Right atrium auricular region (tissue), 2 donors: ENCODE measurements at places on chromosomes 16 and 17. TPM values are rescaled to one million over a fixed set of nuclear protein-coding genes. Genes with fewer than 3 reads are reported as not detected.

GRCh38 chr16:71402007-71402406, 39.8 kb downstream of the TLE7 start:
- H3K4me3 ChIP-seq = no peak overlapping the region
- H3K36me3 ChIP-seq = no peaks in the 10 kb centered on the region
- DNase-seq = no peak
- H3K27ac ChIP-seq = no peak overlapping the region
- H3K27me3 ChIP-seq = no peaks in the 10 kb centered on the region

GRCh38 chr16:9647981-9648701, 534.1 kb downstream of the GRIN2A start:
- no peak overlapping the region for H3K4me3 ChIP-seq
- H3K27ac ChIP-seq = no peak overlapping the region
- peaks cover 7% of the 10 kb centered on the region for H3K4me1 ChIP-seq

The TAF1C gene
- total RNA-seq = 18.4 TPM

The FCSK gene
- total RNA-seq = 10.2 TPM

DNA sequence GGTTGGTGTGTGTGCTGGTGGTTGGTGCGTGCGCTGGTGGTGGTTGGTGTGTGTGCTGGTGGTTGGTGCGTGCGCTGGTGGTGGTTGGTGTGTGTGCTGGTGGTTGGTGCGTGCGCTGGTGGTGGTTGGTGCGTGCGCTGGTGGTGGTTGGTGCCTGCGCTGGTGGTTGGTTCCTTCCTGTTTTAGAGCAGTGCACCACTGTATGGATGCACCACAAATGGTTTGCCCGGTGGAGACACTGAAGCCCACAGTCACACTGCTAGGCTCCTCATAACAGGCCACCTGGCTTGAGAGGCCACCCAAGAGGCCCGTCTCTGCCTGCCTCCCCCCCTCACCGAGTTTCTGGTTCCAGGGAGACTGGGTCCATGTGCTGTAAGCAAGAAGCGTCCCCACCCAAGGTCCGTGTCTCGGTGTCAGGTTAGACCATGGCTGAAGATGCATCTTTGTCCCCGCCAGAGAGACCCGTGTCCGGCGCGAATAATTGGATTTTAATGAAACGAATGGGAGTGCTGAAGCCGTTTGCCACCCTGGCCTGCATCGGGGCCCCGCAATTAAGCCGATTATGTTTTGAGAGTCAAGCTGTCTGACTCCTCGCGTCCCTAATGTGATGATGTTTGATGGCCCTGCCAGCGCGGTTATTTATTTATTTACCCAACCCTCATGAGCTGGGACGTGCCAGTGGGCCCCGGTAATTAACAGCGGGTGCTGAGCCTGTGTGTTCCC, 161.3 kb upstream of the GSE1 start:
- no peaks in the 10 kb centered on the region for H3K4me1 ChIP-seq
- H3K27ac ChIP-seq = no peak overlapping the region
- no peaks in the 10 kb centered on the region for H3K36me3 ChIP-seq
- H3K4me3 ChIP-seq = no peak overlapping the region
- H3K27me3 ChIP-seq = no peaks in the 10 kb centered on the region

DNA sequence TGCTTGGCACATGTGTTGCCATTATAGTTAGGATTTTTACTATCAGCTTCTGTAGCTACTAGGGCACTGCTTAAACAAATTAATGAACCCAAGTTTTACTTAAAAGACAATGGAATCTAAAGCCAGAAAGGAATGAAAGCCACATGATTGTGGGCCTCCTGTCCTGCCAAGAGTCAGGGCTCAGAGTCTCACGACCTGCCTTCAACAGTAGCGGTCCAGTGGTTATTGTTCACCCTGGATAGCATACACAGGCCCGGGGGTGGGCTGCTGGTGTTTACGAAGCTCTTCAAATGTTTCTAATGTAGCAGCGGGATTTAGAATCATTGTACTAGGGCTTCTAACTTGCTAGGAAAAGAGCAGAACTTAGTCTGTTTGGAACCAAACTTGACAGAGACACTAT, 7.8 kb downstream of the GABARAPL2 start:
- no peak for DNase-seq
- no peaks in the 10 kb centered on the region for H3K27me3 ChIP-seq

The KRT36 gene
- not detected for total RNA-seq

DNA sequence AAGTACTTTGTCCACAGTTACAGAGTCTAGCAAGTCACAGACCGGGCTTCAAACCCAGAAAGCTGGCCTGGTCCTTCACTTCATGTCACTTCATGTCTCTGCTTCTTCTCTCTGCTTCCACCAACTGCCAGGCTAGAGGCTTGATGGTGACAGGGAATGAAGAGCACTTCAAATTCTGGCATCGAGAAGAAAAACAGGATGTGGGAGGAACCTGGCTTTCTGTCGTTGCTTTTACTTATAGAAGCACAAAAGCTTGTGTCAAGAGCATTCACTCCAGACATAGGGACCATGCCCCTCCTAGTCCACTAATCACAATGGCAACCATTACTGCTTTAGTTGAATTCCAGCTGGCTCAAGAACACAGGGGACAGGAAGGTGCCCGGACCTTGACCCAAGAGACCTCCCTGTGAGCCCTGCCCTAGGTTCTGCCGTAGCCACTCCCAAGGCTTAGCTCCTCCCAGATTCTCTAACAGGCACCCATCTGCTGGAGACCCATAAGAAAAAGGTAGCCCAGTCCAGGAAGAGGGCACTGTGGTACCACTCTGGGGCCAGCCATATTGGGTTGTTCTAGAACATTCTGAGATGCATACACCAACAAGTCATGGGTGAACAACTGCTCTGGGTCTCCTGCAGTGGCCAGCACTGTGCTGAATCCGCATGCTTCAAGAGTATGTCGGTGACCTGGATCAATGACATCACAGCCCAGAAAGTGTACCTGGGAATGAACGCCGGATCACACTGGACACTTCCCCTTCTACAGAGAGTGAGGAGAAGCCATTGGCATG, 181.8 kb downstream of the C16orf95 start:
- no peaks in the 10 kb centered on the region for H3K36me3 ChIP-seq
- no peak overlapping the region for H3K27ac ChIP-seq

DNA sequence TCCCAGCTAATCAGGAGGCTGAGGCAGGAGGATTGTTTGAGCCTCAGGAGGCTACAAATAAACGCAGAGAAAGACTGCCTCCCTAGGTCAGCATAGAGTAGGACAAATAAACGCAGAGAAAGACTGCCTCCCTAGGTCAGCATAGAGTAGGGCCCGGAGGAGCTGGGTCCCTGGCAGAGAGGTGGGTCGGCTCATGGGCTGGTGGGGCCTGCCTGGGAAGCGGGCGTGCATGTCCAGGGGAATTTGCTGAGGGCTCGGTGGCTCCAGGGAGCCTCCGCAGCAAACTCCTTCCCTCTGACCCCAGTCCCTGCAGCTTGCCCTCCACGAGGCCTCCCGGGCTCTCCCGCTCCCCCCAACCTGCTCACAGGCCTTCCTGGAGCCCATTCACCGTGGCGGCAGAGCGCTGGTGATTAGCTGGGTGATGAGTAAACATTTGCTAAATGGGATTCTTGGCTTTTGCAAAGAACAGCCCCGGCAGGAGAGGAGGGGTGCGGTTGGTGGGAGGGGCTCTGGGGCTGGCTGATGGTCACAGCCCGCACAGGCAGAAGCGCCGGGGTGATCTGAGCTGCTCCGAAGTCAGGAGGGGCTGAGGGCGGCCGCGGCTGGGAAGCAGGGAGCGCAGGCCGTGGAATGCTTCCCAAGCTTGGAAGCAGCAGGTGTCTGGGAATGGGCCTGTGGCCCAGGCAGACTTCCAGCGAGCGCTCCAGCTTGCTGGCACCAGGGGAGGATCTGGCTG, 93.1 kb downstream of the RTN4RL1 start:
- H3K27me3 ChIP-seq = no peaks in the 10 kb centered on the region
- peaks cover 30% of the 10 kb centered on the region for H3K4me1 ChIP-seq
- no peak for DNase-seq
- H3K4me3 ChIP-seq = no peak overlapping the region
- H3K27ac ChIP-seq = peak overlapping the region; percentile 69

DNA sequence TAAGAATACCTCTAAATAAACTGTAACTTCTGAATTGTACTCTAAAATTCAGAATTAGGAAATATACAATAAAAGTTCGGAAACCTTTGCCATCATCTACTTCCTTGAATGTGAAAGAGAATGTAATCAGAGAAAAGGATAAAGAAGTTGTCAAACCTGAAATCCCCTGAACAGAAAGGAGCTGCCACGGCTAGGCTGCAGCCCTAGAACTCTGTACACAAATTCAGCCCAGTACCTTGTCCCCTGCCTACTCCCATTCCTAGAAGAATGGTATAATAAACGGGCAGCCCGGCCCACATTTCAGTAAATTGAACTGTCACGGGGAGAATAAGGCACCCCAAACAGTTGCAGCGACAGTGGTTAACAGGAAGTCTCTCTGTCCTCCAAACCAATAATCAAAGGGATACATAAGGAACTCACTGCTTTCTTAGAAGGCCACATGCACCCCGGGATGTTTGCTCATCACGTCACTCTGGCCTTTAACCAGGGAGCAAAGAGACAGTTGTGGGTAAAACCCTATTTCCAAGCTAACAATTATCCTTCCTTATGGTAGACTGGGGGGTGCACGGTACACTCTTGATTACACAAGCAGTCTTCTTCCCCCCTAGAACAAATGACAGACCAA, 24.3 kb upstream of the RFFL start:
- H3K4me1 ChIP-seq = peaks cover 13% of the 10 kb centered on the region
- no peak for DNase-seq
- no peaks in the 10 kb centered on the region for H3K36me3 ChIP-seq
- H3K4me3 ChIP-seq = peak overlapping the region; percentile 98

The SEPTIN12 gene
- not detected for total RNA-seq

DNA sequence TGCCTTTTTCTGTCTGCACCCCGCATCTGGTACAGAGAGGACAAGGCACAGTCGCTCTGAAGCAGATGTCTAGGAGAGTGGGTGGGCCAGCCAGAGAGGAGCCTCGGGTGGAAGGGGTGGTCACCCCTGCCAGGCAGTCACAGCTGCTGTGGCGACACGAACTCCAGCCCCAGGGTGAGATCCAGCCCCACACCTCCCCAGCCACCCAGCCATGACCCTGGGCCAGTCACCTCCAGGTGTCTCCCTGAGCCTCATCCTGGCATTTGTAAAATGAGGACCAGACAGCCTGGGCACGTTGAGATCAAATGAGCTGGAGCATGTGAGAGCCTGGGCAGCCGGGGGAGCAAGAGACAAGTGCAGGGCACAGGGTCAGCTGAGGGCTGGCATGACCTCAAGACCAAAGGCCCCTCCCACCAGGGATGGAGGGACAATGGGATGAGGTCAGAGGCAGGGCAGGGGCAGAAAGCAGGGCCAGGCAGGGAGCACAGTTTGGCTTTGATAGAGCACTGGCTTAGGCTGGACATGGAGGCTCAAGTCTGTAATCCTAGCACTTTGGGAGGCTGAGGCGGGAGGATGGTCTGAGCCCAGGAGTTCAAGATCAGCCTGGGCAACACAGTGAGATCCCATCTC, 7.7 kb downstream of the ADAM11 start:
- no peaks in the 10 kb centered on the region for H3K4me1 ChIP-seq
- H3K36me3 ChIP-seq = no peaks in the 10 kb centered on the region

GRCh38 chr17:80339118-80339517, 75.8 kb upstream of the ENDOV start:
- H3K4me1 ChIP-seq = no peaks in the 10 kb centered on the region
- H3K4me3 ChIP-seq = no peak overlapping the region
- H3K36me3 ChIP-seq = peaks cover 81% of the 10 kb centered on the region
- no peak for DNase-seq
- no peak overlapping the region for H3K27ac ChIP-seq

DNA sequence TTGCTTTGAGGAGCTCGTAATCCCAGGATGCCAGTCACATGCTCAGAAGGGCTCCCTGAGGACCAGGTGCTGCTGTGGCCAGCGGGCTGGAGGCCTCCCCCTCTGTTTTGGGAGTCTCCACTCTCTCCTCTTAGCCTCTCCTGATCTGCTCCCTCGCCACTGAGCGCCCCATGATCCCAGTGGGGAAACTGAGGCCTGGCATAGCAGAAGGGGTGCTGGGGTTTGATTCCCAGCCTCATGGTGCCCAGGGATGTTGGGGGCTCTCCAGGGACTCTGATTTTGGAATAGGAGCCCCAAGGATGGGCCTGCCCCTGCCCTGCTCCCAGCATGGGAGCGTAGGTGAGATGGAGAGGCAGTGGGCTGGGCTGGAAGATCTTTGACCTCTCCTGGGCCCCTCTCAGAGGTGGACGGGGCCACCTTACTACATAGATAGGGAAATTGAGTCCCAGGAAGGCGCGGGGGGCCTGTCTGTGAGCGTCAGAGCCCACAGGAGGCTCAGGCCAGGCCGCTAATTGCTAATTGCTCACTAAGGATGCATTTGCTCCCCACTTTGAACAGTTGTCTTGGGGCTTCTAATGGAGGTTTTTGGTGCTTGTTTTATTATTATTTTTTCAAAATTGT, 525 bp upstream of the ADCY7 start:
- H3K4me1 ChIP-seq = peaks cover 23% of the 10 kb centered on the region
- no peaks in the 10 kb centered on the region for H3K36me3 ChIP-seq
- peak overlapping the region; percentile 51 for H3K27ac ChIP-seq
- DNase-seq = no peak
- H3K27me3 ChIP-seq = no peaks in the 10 kb centered on the region

DNA sequence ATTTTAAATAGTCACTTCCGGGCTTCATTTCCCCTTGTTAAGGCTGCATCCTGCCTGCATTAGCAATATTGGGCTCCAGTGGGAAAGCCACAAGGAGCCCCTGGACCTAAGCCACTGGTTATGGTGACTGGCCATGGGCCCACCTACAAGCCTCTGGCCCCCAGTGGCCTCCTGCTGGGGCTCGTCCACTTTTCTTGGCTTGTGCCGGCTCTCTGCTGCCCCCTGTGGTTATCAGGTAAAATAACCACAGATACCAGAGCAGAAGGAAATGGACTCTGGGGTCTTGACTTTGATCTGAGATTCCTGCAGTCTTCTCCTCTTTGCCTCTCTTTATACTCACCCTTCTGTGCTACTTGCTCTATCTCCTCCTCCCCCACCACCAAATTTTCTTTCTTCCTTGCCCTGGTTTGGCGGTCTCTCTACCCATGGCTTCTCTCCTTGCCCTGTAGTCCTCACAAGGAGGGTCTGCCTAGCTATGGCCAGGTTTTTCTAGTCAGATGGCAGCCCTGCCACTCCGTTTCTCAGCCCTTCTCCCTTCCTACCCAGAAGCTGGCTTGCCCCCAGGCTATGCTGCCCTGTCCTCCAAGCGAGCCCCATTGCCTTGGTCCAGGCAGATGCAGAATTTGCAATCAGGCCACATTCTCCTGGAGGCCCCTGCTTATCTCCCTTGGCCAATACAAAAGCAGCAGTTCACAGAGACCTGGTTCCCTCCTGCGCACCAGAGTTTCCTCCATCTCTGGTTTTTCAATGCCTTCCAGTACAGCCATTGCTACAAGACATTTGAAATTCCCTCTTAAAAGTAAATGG, 82.9 kb upstream of the RCVRN start:
- no peak for DNase-seq
- no peaks in the 10 kb centered on the region for H3K36me3 ChIP-seq
- H3K27me3 ChIP-seq = no peaks in the 10 kb centered on the region
- no peaks in the 10 kb centered on the region for H3K4me1 ChIP-seq
- H3K4me3 ChIP-seq = no peak overlapping the region

- H3K4me3 ChIP-seq = peak overlapping the region; percentile 18
- no peaks in the 10 kb centered on the region for H3K27me3 ChIP-seq
Observed at GRCh38 chr16:85055493-85056210, 28.1 kb downstream of the KIAA0513 start.
